ENCODE measurements at places on chromosomes 13 and 19. TPM values are rescaled to one million over a fixed set of nuclear protein-coding genes. Genes with fewer than 3 reads are reported as not detected.

CCDC97 gene
- 9.4 TPM for polyA plus RNA-seq

NPHS1 gene
- polyA plus RNA-seq: not detected

PRODH2 gene
- not detected for polyA plus RNA-seq

KIR3DL1 gene
- 0.09 TPM for polyA plus RNA-seq

Measured in adrenal gland (tissue), 19 donors.